ENCODE measurements at places on chromosomes 7 and 10. TPM values are rescaled to one million over a fixed set of nuclear protein-coding genes. Genes with fewer than 3 reads are reported as not detected.

GRCh38 chr10:28681928-28682750 is 4.8 kb downstream of the BAMBI start:
- DNase-seq = no peak

- no peak for DNase-seq
These were observed 86.0 kb upstream of the FGFR2 start for GRCh38 chr10:121684276-121684675.

DNA sequence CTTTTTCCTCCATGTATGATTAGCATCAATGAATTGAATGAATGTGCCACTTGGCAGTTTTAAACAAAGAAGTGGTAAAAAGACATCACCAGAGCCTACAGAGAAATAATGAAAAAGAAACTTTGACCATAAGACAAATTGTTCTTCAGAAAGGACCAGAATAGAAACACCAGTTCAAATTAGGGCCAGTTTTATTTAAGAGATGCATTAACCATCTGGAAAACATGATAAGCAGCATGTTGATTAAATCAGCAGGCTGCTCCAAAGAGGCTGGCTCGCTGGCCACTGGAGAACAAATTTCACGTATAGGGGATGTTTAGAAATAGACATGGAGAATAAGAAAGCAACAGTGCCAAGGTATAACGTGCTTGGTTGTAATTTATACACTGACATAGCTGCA is 242.3 kb upstream of the AOAH start:
- DNase-seq = no peak

GRCh38 chr7:31106303-31107105 is 54.4 kb downstream of the ADCYAP1R1 start:
- DNase-seq = no peak

- DNase-seq = no peak
These were observed 544.1 kb downstream of the HTR7 start for GRCh38 chr10:90313576-90314325.

DNA sequence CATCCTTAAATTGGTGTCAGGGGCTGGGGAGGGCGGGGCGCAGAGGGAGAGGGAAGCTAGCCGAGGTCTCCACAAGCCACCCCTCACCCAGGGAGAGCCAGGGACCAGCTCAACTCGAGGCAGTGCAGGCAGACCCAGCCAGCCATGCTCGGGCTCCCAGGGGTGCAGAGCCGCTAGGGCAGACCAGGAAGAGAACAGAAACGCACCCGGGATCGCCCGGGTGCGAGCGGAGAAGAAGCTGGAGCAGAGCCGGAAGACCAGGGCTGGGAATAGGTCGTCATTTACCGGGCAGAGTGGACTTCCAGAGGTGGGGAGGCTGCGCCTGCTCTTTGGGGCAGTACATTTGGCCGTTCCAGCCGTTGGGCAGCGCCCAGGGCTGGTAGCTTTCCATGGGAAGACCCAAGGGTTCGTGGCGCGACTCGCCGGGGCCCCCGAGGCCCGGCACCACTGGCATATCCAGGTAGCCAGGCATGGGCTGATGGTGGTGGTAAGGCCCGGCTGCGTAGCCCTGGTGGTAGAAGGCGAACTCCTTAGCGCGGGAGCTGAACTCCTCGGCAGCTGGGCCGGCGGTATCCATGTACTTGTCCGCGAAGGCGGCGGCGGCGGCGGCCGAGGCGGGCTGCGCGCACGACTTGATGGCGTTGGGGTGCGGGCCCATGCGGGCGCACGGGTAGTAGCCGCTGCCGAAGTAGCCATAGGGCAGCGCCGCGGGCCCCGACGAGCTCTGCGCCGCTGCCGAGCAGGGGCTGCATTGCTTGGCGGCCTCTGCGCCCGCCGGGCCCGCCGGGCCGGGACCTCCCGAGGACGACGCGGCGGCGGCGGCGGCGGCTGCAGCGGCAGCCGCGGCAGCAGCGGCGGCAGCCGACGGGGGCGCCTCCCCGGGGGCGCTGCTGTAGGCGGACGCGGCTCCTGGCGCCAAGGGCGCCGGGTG is 755 bp downstream of the HOXA13 start:
- DNase-seq = no peak

The PSD gene
- 2.2 TPM for polyA plus RNA-seq

The GALNT17 gene
- not detected for polyA plus RNA-seq

The MRPS33 gene
- polyA plus RNA-seq = 51.3 TPM
